ENCODE measurements at places on chromosomes 3 and 15.

- H3K36me3 ChIP-seq = no peaks in the 10 kb centered on the region
- DNase-seq = no peak
- no peaks in the 10 kb centered on the region for H3K4me1 ChIP-seq
- H3K4me3 ChIP-seq = no peak overlapping the region
These were observed 11.0 kb downstream of the CD47 start for GRCh38 chr3:108079877-108080276.

- H3K27ac ChIP-seq = no peak overlapping the region
- no peaks in the 10 kb centered on the region for H3K27me3 ChIP-seq
- H3K4me1 ChIP-seq = no peaks in the 10 kb centered on the region
- no peaks in the 10 kb centered on the region for H3K36me3 ChIP-seq
- no peak overlapping the region for H3K4me3 ChIP-seq
These were observed 35.3 kb downstream of the ZPLD1 start for GRCh38 chr3:102470066-102470465.

DNA sequence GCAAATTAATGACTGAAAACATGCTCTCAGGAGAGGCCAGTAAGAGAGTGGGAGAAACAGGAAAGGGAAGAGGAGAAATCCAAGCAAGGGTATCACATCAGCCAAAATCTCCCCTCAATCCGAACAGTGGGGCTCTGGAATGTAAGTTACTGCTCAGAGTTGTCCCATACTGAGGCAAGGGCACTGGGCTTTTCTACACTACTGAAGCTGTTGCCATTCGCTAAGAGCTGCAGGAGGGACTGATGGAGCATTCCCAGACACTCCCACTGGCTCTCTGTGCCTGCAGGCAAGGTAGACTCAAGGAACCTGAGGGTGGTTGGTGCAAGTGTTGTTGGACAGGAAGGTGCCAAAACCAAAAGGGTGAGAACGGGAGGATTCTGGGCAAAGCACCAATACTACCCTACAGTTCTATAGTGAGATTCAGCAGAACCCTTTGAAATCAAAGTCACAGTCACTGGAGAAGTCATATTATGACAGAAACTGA lies 46.1 kb downstream of the NEK10 start:
- no peaks in the 10 kb centered on the region for H3K4me1 ChIP-seq
- no peak overlapping the region for H3K27ac ChIP-seq
- H3K36me3 ChIP-seq = no peaks in the 10 kb centered on the region
- no peaks in the 10 kb centered on the region for H3K27me3 ChIP-seq
- DNase-seq = no peak

DNA sequence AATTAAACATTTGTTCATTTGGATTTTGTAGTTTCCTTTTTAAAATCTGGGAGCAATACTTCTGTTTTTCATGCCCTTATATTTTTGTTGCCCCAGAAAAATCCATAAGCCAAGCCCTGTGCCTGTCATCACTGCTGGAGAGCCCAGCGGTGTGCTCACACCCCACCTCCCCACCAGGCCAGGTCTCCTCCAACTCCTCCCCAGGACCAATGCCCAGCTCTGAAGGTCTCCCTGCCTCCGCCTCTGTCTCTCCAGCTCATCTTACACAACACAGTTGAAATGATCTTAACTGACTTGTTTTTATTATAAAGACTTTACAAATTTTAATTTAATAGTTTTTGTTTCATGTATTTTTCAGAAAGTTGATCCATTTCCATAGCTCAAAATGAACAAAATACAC lies 66.4 kb downstream of the RHCG start:
- H3K27me3 ChIP-seq = no peaks in the 10 kb centered on the region
- DNase-seq = no peak
- no peak overlapping the region for H3K27ac ChIP-seq
- no peaks in the 10 kb centered on the region for H3K36me3 ChIP-seq
- no peak overlapping the region for H3K4me3 ChIP-seq

DNA sequence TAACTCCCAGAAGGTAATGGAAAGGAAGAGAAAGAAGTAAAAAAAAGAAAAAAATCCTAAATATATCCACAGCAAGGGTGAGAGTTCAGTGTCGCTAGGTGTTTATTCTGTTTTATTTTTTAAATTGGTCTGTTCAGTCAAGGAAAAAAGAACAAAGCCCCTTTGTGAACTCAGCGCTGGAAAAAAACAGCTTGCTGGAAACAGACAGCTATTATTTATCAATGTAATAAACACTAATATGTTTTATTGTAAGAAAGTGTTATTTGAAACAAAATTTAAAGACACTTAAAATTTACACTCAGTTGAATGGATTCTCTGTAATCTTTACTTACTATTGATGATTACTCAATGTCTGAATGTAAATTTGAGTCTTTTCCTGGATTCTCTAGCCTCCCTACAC lies 32.3 kb upstream of the LEKR1 start:
- H3K4me3 ChIP-seq = no peak overlapping the region
- no peak overlapping the region for H3K27ac ChIP-seq
- DNase-seq = no peak
- no peaks in the 10 kb centered on the region for H3K4me1 ChIP-seq
- no peaks in the 10 kb centered on the region for H3K27me3 ChIP-seq

- no peak overlapping the region for H3K27ac ChIP-seq
- H3K4me1 ChIP-seq = no peaks in the 10 kb centered on the region
- no peak overlapping the region for H3K4me3 ChIP-seq
- no peaks in the 10 kb centered on the region for H3K27me3 ChIP-seq
These were observed 39.0 kb downstream of the CD86 start for GRCh38 chr3:122094125-122094524.

DNA sequence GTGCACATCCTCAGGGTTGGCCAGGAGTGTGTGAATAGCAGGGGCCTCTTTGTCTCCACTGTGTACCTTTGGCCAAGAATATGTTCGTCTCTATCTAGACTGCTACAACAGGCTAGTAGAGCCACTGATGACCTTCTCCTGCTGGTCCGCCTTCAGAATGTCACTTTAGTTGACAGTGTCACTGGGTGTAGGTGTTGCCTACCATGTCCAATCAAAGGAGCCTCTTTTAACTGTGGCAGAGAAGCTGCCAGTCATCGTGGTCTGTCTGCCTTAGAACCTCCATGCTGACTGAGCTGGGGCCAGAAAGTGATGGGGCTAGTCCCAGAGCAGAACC lies 40.1 kb downstream of the OXSR1 start:
- H3K27ac ChIP-seq = no peak overlapping the region
- H3K4me1 ChIP-seq = no peaks in the 10 kb centered on the region
- H3K36me3 ChIP-seq = no peaks in the 10 kb centered on the region
- H3K27me3 ChIP-seq = no peaks in the 10 kb centered on the region
- no peak overlapping the region for H3K4me3 ChIP-seq
